ENCODE measurements at places on chromosomes 1 and 21.

GRCh38 chr1:205572421-205572820 is 59.4 kb downstream of the ELK4 start:
- DNase-seq, result no peak

DNA sequence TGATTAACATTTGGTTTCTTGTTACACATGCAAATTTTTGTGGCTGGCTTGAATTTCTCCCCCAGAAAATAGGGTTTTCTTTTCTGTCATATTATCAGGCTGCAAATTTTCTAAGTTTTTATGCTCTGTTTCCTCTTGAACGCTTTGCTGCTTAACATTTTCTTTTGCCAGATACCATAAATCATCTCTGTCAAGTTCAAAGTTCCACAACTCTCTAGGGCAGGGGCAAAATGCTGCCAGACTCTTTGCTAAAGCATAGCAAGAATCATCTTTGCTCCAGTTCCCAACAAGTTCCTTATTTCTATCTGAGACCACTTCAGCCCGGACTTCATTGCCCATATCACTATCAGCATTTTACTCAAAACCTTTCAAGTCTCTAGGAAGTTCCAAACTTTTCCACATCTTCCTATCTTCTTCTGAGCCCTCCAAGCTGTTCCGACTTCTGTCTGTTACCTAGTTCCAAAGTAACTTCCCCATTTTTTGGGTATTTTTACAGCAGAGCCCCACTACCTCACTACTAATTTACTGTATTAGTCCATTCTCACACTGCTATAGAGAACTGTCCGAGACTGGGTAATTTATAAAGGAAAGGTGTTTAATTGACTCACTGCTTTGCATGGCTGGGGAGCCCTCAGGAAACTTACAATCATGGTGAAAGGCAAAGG is 486.9 kb upstream of the NCAM2 start:
- DNase-seq, result no peak

GRCh38 chr21:14862794-14863720 is 201.7 kb downstream of the NRIP1 start:
- no peak for DNase-seq

DNA sequence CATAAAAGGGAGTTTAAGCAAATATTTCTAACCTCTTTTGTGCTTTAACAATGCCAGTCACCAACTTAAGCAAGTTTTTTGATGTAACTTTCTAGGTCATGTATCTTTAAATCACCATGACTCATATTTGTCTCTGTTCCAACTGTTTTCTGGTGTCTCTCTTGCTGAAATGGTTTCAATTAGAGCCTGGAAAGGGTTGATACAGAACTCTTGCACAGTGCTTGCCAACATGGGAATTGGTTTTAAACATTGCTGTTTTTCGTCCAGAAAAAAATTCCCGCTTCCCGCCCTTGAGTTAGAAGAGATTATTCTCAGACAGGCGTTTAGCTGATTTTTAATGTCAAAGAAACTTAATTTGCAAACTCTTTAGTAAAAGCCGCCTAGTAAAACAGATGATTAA is 46.4 kb upstream of the SLC22A15 start:
- no peak for DNase-seq

- no peak for DNase-seq
Observed at GRCh38 chr1:189662190-189662589, 815.5 kb downstream of the BRINP3 start.

GRCh38 chr1:44034976-44035716 is 3.9 kb upstream of the SLC6A9 start:
- DNase-seq, result no peak

DNA sequence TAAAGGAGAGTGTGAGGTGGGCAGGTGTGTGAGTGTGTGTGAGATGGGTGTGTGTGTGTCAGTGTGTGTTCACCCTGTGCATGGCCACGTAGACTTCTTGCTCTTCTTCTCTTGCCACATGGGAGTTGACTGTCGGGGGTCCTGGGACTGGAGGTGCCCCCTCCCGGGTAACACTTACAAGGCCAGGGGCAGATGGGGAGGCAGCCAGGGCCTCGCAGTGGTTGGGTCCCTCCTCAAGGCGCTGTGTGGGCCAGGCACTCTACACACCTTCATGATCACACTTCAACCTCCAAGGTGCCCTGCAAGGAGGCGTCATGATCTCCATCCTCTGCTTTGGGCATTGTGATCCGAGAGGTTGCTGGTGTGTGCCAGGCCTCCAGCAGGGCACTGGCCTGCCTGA is 2.3 kb downstream of the PLA2G2F start:
- no peak for DNase-seq

DNA sequence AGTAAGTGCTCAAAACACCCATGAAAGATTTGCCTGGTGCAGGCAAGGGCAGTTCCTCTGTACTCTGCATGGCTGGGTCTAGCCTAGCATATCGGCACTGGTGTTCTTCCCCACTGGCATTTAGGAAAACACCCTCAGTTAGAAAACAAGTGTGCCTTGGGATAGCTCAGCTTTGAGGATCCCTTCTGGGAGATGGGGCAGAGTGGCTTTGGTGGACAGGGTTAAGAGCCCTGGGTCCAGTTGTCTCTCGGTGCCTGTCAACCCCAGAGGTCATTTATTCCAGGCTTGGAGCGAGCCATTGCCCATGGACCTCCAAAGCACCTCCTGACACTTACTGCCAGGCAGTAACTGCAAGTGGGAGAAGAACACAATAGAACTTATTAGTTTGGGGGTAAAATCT is 80.8 kb upstream of the DIRAS3 start:
- DNase-seq, result no peak

- DNase-seq, result no peak
Observed at GRCh38 chr1:231856426-231856825, 229.8 kb downstream of the DISC1 start.

GRCh38 chr1:52102336-52103013 is 39.4 kb upstream of the ZFYVE9 start:
- DNase-seq, result no peak

GRCh38 chr1:43991200-43991475 is 261 bp upstream of the CCDC24 start:
- no peak for DNase-seq

DNA sequence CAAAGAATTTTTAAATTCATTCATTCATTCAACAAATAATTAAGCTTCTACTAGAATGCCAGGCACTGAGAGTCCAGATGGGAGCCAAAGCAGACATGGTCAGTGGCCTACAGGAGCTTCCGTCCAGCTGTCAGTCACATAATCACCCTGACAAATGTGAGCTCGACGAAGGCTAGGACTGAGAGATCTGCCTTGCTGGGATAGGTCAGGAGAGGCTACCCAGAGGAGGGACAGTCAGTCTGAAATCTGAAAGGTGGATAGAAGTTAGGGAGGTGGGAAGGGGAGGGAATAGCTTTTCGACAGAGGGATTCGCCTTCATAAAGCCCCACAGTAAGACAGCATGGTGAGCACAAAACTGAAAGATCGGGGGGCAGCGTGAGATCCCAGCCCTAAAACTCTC is 8.3 kb downstream of the EPHX1 start:
- DNase-seq, result no peak

GRCh38 chr1:155776414-155776813 is 80.6 kb downstream of the GON4L start:
- DNase-seq, result no peak

DNA sequence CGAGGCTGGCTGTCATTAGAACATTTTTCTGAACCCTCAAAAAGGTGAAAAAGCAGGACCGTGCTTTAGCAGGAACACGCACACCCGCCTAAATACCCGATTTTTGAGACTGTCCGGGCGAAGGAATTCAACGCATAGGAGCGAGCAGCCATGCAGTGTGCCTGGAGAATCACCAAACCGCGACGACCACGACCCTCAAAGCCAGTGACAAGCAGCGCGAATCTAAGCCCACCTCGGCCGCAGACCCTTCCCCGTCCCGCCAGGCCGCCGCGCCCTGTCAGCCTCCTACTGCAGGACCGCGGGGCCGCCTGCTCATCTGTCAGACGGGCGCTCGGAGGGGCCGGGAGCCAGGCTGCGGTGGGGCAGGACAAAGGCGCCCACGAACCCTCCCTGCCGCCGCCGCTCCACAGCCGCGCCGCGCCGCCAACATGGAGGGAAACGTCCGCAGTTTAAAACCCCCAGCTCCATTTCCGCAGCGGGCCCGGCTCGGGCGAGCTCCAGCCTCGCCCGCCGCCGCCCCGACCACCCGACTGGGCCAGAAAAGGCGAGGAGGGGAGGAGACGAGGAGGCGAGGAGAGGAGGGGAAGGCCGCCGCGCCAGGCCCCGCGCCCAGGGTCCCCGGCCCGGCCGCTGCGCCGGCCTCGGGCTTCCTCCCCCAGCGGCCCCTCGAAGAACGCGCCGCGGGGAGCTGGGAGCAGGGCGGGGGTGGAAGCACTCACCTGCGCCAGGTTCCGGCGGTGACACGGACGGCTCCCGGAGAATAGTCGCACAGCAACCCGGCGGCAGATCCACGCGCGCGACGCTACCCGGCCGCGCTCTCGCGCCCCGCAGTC is at the start of gene LBR:
TSS of gene LBR (minus strand) at position 804 of the 833 bp plus-strand sequence. CDS start 3,963 bp downstream, outside the sequence.
- DNase-seq, result peak; percentile 56

DNA sequence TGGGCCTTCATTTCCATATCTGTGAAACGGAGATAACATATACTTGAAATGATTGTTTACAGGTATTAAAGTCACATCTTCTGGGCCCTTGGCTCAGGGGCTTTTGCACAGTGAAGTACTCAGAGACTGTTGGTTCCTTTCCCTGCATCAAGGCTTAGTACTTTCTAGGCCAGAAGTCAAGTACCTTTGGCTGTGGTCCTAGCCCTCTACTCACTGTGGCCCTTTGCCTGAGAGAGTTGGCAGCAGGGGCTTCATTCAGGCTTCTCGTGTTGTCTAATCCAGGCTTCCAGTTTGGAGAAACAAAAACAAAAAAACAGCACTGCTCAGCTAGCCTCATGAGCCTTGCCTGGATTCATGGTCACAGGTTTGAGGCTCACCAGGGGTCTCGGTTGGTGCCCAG is 8.1 kb upstream of the DPH2 start:
- no peak for DNase-seq

GRCh38 chr21:43600642-43601402 is 58.5 kb downstream of the HSF2BP start:
- no peak for DNase-seq

GRCh38 chr1:14308460-14308859 is 290.0 kb upstream of the KAZN start:
- DNase-seq, result no peak

Measured in activated naive CD4-positive, alpha-beta T cell (primary cell).